IMR-90 (cell line): ENCODE measurements at places on chromosomes 5 and 9.

DNA sequence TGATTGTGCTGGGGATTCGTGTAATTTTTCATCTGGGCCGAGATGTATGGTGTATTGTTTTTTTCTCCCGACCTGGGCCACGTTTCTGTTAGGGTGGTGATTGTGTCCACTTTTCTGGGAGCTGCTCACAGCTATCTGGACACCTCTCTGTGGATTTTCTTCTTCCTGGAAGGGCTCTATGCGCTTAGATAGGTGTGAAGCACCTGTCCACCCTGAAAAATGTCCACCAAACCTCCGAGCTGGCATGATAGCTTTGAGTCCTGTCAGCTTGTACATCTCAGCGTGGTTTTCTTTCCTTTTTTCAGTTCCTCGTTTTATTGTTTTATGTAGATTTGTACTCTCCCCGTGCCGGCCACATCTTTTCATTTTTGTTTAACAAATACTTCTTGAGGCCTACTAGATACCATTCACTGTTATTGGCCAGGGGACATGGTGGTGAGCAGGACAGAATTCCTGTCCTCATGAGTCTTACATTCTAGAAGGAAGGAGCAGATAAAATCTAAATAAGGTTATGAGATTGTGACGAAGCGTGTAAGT is 1.1 kb downstream of the UGCG start:
- no peak for DNase-seq

- no peak for DNase-seq
These were observed 45.9 kb downstream of the CSNK1G3 start for GRCh38 chr5:123557907-123558306.

DNA sequence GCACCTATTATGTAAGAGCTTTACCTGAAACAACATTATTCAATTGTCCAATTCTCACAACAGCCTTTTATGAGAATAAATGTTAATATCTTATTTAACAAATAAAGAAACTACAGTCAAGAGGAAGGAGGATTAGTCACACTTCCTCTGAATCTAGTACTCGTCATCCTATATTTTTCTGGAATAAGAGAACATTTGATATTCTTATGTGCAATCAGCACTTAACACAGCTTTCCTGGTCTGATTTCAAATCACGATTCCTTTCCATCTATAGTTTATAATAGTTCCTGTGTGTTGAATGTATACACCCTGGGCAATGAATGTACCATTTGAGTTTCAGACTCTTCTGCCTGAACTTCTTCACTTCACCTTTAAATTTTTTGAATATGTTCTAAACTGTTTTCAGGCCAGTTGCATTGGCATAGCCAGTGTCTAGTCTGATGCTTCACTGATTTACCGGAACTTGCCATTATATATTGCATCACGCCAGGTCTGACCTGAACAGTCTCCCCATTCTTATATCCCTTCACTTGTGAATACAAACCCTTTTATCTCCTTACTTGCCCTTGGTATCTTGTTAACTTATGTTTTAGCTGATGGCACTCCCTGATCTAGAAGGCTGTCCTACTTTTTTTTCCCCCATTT is 698.3 kb downstream of the MAT2B start:
- peak; percentile 68 for DNase-seq

DNA sequence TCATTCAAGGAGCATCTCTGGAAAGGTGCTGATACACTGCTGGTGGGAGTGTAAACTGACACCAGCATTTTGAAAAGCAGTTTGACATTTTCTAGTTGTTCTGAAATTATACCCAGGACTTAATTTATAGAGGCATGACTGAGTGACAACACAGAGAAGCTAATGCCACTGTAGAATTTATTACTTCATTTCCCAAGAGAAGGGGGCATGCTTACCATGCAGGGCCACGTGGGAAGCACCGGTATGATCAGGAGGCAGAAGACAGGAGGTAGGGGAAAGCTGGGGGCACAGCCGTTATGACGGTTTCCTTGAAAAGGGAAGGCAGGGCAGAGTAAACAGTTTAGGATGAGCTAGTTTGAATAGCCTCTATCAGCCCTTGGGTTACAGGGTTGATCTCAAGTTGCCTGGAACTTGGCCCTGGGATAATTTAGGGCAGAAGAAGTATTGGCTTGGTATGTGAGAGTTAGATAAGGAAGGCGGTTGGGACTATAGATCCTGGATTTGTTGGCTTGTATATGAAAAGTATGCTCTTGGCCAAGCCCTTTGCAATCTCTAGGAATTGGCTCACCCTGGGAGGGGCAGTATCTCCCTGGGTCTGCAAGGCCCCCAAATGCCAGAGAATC is 305.7 kb downstream of the ENC1 start:
- DNase-seq, result no peak

- DNase-seq, result no peak
These were observed 14.7 kb downstream of the KLHL9 start for GRCh38 chr9:21320465-21320864.

GRCh38 chr5:41003670-41004376 is 67.3 kb downstream of the MROH2B start:
- DNase-seq, result no peak
